Stimulated activated CD8-positive, alpha-beta memory T cell treated with anti-CD3 and anti-CD28 coated beads, Interleukin-15, amount 100 ng/mL, for 48 hours (primary cell): ENCODE measurements at places on chromosomes 2 and 18.

GRCh38 chr2:188291617-188292347 lies at the start of gene GULP1:
TSS of gene GULP1 (plus strand) at chr2:188291874. CDS start at chr2:188477703, 185,829 bp downstream.
- no peak for DNase-seq

DNA sequence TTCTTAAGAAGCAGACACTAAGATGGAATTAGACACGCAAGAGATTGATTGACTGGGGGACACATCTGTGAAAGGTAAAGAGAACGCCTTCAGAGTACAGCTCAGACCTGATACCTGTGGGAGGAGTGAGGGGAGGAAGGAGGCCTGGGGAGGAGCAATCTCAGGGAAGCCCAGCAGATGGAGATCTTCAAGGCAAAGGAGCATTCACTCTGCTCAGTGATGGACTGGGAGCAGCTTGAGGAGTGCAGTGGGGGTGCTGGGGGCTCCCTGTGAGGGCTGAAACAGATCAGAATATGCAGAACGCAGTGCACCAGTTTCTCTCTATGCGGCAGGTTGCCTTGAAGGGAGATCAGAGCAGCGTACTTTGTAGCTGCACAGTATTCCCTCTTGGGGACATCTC lies 103.7 kb upstream of the ATP8B1 start:
- no peak for DNase-seq

GRCh38 chr18:43571078-43571689 lies 293.9 kb upstream of the SYT4 start:
- DNase-seq = no peak

DNA sequence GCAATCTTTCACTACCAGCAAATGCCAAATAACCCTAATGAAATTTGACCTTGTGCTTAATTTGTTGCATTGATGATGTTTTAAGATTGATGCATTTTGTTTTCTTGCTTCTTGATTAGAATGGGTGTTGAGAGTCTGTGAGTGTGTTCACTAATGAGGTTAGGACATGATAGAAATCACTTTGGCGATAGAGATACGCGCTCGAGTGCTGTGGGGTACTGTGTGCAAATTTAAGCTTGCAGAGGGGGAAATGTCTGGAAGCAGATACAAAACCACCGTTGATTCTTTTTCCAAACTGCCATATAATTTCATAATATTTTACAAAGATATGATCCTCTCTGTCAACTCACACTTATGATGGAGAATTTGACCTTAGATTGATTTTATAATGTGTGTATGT lies 200.9 kb downstream of the PIEZO2 start:
- no peak for DNase-seq

DNA sequence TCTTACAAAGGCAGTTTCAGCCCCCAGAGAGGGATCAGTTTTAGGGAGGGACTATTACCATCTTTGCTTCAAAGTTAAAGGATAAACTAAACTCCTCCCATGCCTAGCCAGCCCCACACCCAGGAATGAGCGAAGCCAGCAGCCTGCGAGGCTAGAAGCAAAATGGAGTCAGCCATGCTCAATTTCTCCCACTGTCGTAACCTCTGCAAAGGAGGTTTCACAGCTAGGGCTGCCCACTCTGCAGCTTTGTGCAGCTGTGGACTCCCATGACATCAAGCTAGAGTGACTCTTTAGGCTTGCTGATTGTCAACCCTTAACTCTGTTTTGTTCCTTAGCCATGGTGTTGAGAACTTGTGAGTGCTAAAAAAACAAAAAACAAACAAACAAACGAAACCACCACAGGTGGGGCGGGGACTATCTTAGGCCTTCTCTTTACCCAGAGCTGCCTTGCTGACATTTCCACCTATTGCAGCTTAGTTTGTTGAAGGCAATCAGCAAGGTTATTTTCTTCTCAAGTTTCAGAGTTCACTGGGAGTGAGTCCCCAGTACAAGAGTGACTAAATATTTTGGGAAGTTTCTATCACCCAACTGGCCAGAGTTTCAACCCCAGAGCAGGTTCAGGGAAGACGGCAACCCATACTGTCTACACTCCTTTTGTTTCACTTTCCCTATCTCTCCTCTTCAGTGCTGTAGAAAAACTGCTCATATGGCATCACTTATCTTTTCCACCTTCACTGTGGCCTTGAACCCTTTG lies 592.1 kb downstream of the XIRP2 start:
- no peak for DNase-seq

- no peak for DNase-seq
Measured at GRCh38 chr2:10397878-10398277, 50.2 kb downstream of the ODC1 start.

- no peak for DNase-seq
Measured at GRCh38 chr2:217755027-217755745, 247.6 kb downstream of the TNS1 start.

- DNase-seq = no peak
Measured at GRCh38 chr2:161246281-161246680, 61.9 kb upstream of the PSMD14 start.

GRCh38 chr2:229642371-229642770 lies 72.0 kb downstream of the DNER start:
- DNase-seq = no peak

- no peak for DNase-seq
Measured at GRCh38 chr2:204586444-204587180, 41.3 kb downstream of the PARD3B start.

- no peak for DNase-seq
Measured at GRCh38 chr2:155980941-155981560, 351.5 kb downstream of the NR4A2 start.

- DNase-seq = no peak
Measured at GRCh38 chr2:66432801-66433694, 1.9 kb upstream of the MEIS1 start.

DNA sequence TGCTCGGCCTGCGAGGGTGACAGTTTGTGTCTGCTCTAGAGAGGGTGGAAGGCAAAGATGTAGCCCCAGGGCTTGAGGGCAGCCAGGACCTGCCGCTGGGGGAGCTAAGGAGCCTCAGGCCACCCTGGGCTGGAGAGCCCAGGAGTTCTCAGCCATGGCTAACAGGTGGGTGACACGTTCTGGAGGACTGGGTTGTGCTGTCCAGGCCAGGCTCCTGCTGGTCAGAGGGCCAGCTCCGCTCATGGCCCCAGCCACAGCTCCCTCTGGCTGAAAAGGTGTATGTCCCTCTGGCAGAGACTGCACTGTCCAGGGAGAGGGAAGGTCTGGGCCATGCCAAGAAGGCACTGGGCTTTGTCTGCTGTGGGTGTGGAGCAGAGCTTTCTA lies 19.2 kb downstream of the TMEM185B start:
- no peak for DNase-seq

- no peak for DNase-seq
Measured at GRCh38 chr2:196372811-196373664, 201.7 kb upstream of the STK17B start.

DNA sequence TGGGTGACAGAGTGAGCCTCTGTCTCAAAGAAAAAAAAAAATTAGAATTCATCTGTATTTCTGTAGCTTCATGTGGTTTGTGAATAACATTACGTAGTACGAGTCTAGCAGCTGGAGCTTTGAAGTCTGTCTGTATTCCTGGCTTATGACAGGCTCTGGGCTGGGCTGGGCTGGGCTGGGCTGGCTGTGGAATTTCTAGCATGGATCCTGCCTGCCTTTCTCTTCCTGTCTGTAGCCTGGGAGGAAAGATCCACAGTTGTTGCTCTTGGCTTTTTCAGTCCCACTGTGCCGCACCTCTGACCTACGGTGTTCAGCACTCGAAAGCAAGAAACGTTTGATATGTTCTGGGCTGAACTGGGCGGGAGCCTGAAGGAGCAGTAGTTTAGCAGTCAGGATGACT lies 55.4 kb downstream of the BOLA3 start:
- DNase-seq = no peak

DNA sequence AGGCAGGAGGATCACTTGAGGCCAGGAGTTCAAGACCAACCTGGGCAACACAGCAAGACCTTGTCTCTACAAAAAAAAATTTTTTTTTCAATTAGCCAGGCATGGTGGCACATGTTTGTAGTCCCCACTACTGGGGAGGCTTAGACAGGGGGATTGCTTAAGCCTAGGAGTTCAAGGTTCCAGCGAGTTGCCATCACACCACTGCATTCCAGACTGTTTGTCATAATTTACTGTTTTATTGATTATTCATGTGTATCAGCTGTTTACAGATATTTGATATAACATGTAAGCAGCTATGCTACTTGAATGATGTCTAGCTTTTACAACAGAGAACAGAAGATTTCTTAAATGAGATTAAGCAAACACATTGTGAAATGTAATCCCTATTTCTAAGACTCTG lies 35.3 kb downstream of the DSG2 start:
- no peak for DNase-seq

- no peak for DNase-seq
Measured at GRCh38 chr2:148545390-148546256, 98.9 kb upstream of the EPC2 start.

DNA sequence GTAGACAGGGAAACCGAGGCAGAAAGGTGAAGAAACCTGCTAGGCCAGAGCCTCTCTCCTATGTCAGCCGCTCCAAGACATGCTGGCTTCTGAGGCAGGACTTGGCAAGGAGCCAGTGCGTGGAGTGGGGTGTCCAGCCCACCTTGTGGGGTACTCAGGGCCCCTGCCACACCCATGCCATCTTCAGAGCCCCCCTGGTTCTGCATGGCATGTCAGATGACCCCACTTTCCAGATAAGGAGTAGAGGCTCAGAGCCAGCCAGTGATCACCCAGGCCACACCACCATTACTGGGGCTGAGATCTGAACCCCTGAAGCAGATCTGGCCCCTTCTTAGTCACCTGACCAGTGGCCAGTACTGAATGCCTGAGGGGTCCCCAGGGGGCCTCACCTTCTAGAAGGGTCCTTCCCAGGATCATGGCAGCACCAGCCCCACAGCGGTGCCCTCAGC lies 14.7 kb downstream of the CROCC2 start:
- DNase-seq = no peak

DNA sequence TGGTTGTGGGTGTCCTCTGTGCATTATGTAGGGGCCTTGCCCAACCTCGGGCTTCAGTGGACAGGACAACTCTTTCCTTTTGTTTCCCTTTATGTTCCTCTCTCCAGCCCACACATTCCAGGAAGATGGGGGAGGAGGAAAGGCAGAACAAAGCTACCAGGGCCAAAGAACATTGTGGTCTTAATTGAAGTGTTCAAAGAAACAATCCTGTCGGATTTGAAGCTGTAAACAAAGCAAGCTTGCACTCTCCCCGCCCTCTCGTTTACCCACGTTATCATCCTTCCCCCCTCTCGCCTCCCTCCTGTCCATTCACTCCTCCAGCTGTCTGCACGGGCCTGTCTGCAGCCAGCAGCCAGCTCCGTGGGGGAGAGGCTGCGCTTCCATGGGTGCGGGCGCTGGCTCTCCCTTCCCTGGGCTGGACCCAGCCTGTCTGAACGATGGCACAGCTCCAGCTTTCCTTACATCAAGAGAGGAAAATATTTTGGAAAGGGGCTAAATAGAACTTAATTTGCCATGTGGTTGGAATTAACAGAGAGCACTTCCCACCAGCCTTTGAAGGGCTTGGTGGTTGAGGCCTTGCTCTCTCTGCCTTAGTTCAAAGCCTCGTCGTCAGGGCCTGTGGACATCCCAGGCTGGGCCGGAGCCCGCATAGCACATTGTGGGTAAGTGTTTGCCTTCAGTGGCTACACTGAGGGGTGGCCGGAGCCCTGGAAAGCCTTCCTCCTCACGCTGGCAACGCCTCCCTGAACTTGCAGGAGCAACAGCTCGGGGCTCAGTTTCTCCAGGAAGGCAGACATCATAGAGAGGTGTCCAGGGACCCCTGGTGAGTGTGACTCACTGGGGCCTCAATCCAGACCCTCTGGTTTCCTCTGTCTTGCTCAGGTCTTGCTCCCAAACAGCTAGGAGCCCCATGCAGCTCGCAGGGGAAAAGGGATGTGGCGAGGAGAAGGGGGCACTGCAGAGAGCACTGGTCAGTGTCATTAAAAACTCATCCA lies 60.6 kb upstream of the HS6ST1 start:
- no peak for DNase-seq

- no peak for DNase-seq
Measured at GRCh38 chr2:19933351-19933981, 31.7 kb upstream of the TTC32 start.

GRCh38 chr2:33577668-33578067 lies 21.4 kb downstream of the FAM98A start:
- no peak for DNase-seq

- no peak for DNase-seq
Measured at GRCh38 chr2:178846458-178846802, 39.2 kb upstream of the TTN start.

GRCh38 chr18:59323931-59324622 lies 5.6 kb upstream of the CPLX4 start:
- DNase-seq = no peak

DNA sequence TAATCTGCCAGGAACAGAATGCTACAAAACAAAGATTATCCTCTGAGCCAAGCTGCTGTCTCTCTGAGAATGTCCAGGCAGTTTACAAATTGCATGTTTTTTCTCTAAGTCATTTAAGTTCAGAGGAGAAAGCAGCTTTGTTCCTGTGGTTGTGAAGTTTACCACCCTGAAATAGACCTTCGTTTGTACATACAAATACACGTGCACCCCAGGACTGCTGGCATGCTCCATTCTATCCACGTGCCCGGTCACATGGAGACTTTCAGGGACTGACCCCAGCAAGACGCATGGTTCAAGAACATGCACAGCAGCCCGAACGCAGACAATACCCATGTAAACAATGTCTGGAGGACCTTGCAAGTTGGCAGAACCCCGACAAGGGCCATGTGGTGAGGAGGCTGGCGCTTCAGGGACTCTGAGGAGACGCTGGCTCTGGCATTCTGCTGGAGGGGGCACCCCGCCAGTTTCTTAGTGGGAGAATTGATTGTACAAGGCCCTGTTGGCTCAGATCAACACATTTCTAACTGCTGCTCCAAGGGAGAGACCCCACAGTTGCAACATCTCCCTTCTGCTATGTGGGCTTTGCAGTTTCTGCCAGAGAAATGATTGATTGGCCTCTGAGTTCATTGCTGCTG lies 33.3 kb downstream of the FAM178B start:
- no peak for DNase-seq

- no peak for DNase-seq
Measured at GRCh38 chr2:170974304-170974993, 45.4 kb downstream of the GORASP2 start.

DNA sequence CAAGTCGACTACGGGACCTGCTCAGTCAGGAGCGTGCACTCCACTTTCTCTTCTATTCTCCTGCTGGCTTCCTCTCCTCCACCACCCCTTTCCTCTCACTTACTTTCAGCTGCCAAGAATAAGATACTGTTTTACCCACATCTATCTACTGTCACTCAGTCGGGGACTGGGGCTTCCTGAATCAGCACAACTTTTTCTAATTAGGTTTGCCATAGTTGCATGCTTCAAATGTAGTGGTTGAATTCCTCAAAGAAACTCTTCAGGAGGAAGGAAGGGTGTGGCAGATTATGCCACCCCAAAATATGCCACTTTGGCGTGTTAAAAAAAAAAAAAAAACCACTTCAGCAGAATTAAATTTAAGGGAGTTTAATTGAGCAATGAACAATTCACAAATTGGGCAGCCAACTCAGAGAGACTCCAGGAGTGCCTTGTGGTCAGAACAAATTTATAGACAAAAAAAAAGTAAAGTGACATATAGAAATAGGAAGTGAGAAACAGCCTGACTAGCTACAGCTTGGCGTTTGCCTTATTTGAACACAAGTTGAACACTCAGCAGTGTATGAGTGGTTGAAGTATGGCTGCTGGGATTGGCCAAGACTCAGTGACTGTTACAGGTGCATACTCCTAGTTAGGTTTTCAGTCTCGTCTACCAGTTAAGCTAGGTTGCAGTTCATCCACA lies 32.5 kb upstream of the RMDN2 start:
- no peak for DNase-seq
